ENCODE measurements at places on chromosomes 11 and 22. TPM values are rescaled to one million over a fixed set of nuclear protein-coding genes. Genes with fewer than 3 reads are reported as not detected.

The CDC42EP2 gene
- total RNA-seq, result 2.5 TPM

The FOLR1 gene
- total RNA-seq, result 6.6 TPM

The INS gene
- total RNA-seq, result not detected

The FOLH1 gene
- total RNA-seq, result 1.5 TPM

The HOATZ gene
- total RNA-seq, result not detected

The ANO5 gene
- total RNA-seq, result 1.4 TPM

The MOGAT2 gene
- not detected for total RNA-seq

The IRAG1 gene
- 0.27 TPM for total RNA-seq

The P2RY2 gene
- not detected for total RNA-seq

The HDAC10 gene
- total RNA-seq, result 5.1 TPM

The OR52B6 gene
- not detected for total RNA-seq

The YAP1 gene
- 41.1 TPM for total RNA-seq

The OOSP3 gene
- total RNA-seq, result not detected

The P2RX6 gene
- 2.0 TPM for total RNA-seq

The SSTR3 gene
- total RNA-seq, result not detected

The MRPL17 gene
- 98.8 TPM for total RNA-seq

The EEF1G gene
- total RNA-seq, result 1,742 TPM

The MIF gene
- total RNA-seq, result 336 TPM

The METTL15 gene
- total RNA-seq, result 14.8 TPM

The HTR3A gene
- not detected for total RNA-seq

All from H4 (cell line).